ENCODE measurements at places on chromosomes 2 and 18.

DNA sequence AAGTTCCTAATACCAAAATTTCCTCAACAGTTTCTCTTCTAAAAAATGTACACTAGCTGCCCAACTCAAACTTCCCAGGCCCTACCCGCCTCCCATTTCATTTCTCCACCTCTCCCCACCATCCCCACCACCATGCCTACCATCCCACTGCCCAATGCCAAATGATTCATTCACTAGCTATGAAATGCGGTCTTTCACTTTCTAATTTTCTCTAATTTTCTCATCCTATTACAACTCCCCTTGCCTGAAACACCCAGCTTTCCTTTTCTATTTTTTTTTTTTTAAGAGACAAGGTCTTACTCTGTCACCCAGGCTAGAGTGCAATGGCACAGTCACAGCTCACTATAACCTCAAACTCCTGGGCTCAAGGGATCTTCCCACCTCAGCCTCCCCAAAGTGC, 38.4 kb downstream of the KIDINS220 start:
- no peak for DNase-seq

DNA sequence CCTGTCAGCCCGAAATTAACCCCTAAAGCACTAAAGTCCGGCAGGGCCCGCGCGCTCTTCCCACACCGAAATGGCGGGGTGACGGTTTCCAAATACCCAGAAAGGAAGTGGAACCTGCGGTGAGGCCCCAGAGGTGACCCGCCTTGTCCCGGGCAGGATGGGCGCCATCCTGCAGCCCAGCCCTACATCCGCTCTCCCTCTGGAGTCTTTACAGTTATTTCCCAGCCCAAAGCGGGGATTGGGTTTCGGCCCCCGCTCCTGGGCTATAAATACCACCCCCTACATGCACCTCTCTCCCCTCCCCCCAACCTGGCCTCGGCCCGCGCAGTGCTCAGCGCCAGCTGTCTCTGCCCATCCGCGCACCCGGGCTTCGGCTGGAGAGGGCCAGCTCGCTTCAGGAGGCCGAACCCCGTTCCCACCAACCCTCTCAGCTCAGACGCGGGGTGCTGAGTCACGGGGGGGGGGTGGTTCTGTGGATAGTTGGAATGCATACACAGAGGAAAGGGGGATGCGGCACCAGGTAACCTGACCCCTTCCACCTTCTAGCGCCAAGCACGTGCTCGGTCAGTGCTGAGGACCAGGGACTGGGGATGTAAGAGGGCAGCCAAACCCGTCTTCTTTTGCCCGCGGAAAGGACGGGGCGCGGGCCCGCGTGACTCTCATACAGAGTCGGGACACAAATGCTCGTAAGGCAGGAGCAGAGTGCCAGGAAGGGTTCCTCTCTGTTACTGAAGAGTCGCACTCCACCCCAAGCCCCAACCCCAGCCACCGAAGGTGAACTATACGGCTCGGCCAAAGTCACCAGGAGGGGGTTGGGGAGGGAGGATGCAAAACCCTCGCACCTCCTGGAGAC, at the start of gene TUBA4B:
TUBA4B (plus strand) TSS at position 344 of the 853 bp plus-strand sequence; CDS start at position 509, 165 bp downstream.
- peak; percentile 29 for DNase-seq

DNA sequence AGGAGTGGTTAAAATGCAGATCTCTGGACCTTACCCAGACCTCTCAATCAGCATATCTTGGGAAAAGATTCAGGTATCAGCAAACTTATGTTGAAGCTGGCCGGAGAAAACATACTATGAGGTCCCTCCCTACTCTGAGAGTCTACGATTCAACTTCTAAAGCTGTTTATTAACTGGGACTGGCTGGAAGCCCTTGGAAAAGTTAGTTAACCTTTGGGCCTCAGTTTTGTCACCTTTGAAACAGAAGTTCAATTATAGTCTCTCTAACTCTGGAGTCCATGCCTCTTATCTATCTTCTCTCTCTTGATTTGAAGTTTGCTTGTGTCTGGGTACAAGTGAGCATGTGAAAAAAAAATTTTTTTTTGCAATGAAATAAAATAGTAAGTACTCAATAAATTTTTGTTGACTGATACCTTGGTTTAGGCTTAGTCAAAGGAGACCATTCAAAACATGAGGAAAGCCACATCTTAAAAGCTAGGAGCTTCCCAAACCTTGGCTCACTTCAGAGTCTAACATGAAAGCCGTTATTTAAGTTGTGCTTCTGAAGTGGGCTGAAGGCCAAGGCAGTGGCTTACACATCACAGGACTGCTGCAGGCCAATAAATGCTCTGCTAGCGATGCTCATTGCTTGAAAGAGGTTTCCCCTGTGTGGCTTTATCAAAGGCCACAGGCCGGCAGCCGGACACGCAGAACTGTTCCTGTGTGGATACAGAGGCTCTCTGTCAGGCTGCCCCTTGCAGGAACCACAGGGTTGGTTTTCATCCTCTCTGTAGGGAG, 110.6 kb upstream of the FAM136A start:
- no peak for DNase-seq

GRCh38 chr2:86625096-86625495, 1.4 kb upstream of the RNF103 start:
- DNase-seq = no peak

GRCh38 chr2:86283411-86284030, 53.9 kb downstream of the REEP1 start:
- DNase-seq = no peak

DNA sequence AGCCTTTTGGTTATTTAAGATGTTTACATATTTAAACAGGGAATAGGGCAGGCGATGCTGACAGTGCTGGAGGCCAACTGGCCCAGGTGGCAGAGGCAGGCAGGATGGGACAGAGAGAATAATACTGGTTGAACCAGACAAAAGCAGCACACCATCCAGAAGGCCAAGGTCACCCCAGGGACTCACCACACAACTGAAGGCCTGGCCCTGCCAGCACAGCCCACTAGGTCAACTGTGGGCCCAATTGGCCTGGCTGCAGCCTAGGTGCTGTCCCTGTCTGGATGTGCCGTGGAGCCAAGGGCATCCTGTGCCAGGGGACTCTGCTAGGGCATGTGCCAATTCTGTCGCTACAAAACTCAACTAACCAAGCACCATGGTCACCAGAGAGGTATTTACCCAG, 69.2 kb downstream of the RNF152 start:
- no peak for DNase-seq

DNA sequence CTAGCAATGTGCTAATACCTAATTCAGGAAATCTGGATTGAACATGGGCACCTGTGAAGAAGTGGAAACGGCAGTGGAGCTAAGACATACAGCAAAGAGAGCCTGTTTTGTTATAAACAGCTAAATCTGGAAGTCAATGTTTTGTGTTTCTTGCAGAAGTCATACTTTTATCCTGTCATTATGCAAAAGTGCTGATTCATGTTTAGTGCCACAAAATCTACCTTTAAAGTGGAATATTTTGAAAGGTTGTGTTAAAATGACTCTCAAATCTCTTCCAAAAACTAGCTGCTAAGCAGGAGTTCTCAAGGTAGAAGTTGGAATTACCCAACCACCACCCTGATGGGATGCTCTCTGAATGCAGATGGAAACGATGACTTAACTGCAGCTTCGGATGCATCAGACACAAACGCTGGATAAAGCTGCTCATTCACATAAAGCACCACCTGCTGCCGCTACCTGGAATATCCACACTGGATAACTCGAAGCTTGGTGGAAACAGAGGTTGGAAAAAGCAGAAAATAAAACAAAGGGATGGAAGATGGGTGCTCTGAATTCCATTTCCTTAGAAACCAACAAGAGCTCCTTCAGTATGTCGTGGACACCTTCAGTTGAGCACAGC, 132.6 kb upstream of the ZNF236 start:
- DNase-seq = no peak
